ENCODE measurements at places on chromosomes 2 and 18. TPM values are rescaled to one million over a fixed set of nuclear protein-coding genes. Genes with fewer than 3 reads are reported as not detected.

Gene MYO1B
- total RNA-seq: 75.0 TPM

Gene SIX3
- not detected for total RNA-seq

Gene CDKL4
- total RNA-seq: 0.64 TPM

Gene INHBB
- 0.30 TPM for total RNA-seq

Gene CYP1B1
- 1.3 TPM for total RNA-seq

Gene IL36RN
- not detected for total RNA-seq

Gene IFIH1
- 21.1 TPM for total RNA-seq

Gene RBM45
- total RNA-seq: 12.1 TPM

Gene KCNS3
- total RNA-seq: 10.7 TPM

DNA sequence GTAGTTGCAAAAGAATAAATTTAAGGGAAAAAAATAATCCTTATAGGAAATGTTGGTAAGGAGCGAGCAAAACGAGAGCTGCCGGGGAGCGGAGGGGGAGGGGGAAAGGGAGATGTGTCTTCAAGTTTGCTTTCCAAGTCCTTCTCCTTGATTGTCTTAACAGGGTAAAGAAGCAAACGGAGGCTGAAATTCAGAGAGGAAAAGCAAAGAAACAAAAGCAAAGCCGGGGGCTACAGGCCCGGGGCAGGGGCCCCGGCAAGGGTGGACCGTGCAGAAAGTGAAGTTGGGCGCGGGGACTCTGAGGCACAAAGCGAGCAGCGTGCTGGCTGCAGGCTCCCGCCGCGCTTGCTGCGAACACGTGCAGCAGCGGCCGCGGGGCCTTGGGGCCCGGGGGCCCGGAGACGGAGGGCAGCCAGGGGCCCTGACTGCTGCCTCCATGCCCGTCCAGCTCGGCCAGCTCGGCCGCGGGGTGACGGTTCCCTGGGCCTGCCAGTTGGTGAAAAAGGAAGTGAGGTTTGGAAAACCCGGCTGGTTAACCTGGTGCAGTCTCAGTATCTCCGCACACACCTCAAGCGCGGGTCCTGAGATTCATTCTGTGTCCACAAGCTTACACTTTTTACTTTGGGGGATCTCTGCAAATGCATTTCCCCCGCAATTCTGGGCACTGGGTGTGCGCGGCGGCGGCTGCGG, 4.1 kb downstream of the BCL11A start:
- DNase-seq: peak; percentile 63

DNA sequence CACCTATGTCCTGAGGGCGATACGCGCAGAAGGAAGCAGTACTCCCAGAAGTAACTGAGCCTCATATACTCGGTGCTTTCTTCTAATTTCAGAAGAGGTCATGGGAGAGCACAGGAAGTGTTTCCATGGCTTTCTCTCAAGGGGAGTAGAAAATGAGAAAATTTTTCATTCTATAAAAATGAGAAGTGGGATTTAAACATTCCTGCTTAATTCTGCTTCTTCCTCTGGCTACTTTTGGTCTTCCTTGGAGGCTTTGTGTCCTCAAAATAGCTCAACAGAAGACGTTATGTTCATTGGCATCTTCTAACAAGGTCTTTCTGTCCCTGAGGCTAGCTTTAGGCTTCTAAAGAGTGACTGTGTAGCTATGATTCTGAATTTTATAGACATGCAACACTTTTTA, 497.0 kb downstream of the TDRD15 start:
- no peak for DNase-seq

DNA sequence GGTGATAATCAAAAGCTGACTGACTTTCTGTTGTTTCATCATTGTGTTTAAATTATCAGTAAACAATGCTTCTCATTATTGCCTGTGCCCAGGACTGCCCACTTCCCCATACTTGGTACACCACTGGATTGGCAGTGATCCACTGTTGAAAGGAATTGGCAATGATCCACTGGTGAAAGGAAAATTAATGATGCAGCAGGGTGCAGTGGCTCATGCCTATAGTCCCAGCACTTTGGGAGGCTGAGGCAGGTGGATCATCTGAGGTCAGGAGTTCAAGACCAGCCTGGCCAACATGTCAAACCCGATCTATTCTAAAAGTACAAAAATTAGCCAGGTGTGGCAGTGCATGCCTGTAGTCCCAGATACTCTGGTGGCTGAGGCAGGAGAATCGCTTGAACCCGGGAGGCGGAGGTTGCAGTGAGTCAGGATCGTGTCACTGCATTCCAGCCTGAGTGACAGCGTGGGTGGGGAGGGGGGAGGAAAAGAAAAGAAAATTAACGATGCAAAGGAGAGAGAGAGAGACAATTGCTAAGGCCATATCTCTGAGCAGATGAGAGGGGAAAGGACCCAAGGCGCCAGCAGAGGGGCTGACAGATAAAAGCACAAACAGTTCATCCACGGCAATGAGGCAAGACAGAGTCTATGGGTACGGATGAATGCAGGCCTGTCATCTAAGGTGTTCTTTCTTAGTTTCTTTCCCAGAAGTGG, 10.2 kb upstream of the GTF2A1L start:
- no peak for DNase-seq

DNA sequence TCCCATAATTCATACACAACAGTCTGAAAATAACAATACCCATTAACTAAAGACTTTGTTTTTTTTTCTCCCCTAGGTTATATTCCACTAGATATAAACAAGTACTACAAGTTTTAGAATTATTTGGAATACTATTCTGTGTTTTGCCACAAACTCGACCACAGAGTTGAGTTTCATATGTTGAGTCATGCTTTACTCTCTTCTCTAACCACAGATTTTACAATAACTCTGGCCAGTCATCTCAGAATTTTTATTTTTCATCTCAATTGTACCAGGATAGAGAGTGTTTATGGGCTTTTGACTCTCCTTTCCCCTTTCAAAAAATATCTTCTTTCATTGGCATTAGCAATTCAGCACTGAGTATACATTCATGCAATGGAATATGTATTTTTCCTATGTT, 348.7 kb upstream of the GALNT5 start:
- no peak for DNase-seq

GRCh38 chr2:127688405-127688804, 12.9 kb upstream of the SFT2D3 start:
- DNase-seq: no peak

DNA sequence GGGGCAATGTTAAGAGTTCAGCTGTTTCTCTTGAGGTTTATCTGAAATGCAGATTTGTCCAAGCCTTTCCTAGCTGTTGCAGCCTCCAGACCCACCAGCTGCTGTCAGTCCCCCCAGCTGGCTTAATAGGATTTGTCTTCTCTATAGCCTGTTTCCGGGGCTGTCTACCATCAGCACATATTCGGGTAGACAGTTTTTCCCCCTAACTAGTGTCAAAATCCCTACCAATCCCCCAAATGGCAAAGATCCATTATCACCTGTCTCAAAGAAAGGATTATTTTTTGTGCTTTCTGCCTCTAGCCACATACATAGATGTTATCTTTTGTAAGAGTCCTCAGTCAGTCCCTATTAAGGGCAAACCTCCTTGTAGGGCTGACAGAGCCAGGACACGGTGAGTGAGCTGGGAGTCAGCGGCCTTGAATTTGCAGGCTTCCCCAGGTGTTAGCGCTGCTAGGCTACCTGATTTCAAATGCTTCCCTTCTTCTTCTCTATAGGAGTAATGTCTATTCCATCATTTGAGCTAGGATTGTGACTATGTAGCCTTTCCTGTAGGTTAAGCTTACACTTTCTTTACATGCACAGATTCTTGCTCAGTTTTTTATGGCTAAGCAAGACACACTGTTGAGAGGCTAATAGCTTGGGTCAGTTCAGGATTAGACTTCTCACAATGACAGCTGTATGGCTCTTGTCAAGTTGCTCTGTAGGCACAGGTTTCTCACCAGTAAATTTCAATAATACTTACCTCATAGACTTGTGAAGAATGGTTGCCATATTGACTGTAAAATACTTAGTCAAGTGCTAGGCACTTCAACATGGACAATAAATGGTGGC, 171.1 kb upstream of the UNC80 start:
- DNase-seq: no peak

- no peak for DNase-seq
Measured at GRCh38 chr18:76443519-76444445, 51.3 kb downstream of the ZNF516 start.

DNA sequence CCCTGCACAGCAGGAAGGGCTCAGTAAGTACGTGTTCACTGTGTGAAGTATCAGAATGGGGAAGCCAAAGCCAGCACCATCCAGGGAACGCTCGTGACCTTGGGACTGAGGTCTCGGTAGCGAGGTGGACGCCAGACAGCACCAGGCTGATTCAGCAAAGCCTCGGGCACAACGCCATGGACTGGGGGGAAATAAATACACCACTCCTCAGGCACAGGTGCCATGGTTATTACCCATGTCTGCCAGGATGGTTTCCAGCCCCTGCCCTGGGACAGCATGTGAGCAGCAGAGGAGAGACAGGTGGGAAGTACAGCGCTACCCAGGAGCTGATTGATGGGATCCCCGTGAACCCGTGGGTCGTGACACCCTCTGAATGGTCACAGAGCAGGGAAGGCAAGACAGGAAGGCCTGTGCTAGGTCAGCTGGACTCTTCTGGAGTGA, 53.0 kb downstream of the REEP1 start:
- DNase-seq: no peak

- DNase-seq: no peak
Measured at GRCh38 chr18:12599966-12600365, 57.9 kb downstream of the SPIRE1 start.
